ENCODE measurements at places on chromosomes 6 and 20.

- DNase-seq, result no peak
Observed at GRCh38 chr6:6790891-6791290, 202.4 kb downstream of the LY86 start.

- no peak for DNase-seq
Observed at GRCh38 chr6:130613176-130613575, 214.0 kb upstream of the SMLR1 start.

DNA sequence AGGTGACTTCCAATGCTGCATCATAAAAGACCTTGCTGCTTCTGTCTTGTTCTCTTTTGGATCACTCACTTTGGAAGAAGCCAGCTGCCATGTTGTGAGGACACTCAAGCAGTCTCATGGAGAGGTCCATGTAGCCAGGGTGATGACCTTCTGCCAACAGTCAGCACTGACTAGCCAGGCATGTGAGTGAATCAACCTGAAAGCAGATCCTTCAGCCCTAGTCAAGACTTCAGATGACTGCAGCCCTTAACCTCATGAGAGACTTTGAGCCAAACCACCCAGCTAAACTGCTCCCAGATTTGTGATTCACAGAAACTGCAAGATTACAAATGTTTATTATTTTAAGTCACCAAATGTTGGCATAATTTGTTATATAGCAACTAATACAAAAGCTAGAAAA, 86.0 kb upstream of the IYD start:
- DNase-seq, result no peak

DNA sequence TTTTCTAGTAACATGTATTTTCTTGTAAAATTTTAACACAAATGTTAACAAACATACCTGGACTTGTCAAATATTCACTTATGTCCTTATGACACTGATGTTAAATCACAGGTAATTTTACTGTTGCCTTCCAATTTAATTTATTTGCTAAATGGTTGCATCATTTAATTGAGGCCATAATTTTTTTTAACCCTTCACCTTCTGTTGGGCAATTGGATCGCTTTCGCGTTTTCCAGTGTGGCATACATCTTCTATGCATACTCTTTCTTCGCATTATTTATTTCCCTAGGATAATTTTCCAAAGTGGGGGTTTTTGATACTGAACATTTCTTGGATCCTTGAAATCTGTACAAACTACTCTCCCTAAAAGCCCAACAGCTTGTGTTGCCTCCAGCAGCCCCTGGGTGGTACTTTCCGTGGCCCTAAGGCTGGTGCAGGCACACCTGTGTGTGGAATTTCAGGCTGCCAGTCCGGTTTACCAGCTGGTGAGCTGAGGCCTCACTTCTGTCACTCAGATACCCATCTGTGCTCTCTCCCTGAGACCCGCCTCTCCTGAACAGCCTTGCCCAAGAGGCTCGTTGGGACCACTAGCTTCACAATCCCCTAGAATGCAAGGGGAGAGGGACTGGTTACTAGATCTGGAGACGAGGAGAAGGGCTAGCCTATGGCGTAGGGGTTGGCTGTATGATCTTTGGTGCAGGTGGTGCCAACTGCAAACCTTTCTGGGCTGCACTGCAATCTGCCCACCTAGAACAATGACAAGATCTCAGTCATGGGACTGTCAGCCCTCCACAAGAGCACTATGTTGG, 11.2 kb upstream of the C20orf144 start:
- no peak for DNase-seq

DNA sequence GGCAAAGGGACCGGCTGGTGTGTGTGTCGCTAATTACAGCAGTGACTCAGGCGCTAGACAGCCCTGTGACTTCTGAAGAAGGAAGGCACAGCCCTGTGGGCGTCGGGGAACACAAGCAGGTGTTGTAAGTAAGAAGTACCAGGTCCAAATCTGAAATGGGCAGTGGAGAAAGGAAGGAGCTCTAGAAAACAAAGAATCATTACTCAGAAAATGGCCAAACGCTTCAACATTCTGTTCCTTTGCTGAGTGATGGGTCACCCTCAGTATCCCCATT, 106.8 kb downstream of the PXDC1 start:
- DNase-seq, result no peak

DNA sequence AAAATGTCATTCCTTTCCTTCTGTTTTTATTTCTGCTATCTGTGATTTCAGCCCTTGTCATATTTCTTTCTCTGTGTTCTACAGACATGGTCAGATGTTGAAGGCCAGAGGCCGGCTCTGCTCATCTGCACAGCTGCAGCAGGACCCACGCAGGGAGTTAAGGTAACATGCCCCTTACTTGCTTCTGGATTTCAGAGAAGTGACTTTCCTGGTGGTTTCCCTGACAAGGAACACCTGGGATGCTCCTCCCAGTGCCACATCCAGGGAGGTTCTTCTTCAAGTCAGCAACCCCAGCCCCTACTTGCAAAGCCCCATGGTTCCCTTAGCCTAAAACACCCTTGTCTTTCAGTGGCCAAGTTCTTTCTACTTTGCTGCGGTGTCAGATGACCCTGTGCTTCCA, 41.3 kb downstream of the CDH26 start:
- no peak for DNase-seq
